ENCODE measurements at places on chromosomes 2 and 18.

- DNase-seq, result no peak
Observed at GRCh38 chr2:218065239-218066006, 3.6 kb upstream of the RUFY4 start.

GRCh38 chr2:11411768-11412448, 54.1 kb downstream of the E2F6 start:
- peak; percentile 63 for DNase-seq

GRCh38 chr2:154700136-154700535, 1.6 kb downstream of the KCNJ3 start:
- DNase-seq, result no peak

- no peak for DNase-seq
Observed at GRCh38 chr2:38141501-38141900, 65.5 kb upstream of the CYP1B1 start.

DNA sequence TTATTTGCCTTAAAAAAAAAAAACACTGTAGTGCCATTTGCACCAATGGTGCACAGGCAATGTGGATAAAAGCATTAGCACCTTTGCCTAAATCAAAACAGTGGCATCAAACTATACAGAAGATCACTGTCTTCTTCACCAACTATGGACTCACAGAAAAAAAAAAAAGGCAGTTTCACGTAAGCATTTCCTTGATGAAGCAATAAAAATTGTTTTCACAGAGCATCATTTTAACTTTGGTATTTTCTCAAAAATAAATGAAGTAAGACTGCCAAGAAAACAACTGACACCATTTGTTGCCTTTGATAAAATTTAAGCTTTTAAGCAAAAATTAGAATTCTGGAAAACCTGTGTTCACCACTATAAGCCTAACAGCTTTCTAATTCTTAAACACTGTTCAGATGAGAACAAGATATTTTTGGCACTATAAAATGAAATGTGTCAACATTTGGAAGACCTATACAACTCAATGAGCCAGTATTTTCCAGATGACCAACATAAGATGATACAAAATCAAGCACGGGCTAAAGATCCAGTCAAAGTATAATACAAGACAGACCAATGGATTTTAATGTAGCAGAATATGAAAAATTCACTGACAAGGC, 21.1 kb downstream of the METTL8 start:
- DNase-seq, result no peak

DNA sequence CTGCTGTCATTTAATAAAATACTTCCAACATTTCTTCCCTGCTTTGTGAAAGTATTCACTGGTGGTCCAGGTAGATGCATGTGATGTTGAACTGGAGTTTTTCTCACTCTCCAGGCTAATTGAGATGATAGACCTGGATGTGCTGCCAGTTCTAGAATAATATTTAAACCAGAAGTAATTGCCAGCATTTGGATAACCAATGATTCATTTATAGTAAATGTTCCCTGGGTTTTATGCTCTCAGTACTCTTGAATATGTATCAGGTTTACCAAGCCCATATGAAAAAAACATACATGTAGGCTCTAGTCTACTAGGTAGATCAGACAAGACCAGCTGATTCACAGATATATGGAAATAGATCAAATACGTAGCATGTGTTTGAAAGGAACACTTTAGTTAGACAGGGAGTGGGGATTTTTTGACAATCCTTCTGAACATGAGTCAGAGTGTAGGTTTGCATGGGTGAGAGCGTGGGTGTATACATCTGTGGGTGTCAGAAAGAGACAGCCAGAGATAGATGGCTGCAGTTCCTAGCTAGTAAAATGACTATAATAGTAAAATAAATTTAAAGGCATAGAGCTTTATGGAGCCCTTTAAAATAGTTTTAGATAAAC, 115.1 kb downstream of the NAB1 start:
- DNase-seq, result peak; percentile 57

DNA sequence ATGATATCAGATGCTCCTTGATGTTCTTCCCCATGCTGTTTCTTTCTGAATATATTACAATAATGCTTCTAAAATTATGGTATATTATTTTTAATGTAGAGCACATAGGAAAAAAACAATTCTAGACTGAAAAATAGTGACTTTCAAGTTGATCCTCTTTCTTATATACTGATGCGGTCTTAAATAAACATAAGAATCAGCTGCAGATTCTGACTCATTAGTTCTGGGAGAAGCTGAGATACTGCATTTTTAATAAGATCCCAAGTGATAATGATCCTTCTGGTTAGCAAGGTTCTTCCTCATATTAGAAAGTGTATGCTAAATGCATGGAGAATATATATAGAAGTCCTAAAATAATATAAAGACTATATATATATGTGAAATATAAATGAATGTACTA, 124.9 kb downstream of the XIRP2 start:
- DNase-seq, result peak; percentile 73

GRCh38 chr2:36539631-36540030, 58.3 kb downstream of the FEZ2 start:
- peak; percentile 78 for DNase-seq

GRCh38 chr18:2961821-2962220, 51.1 kb downstream of the LPIN2 start:
- DNase-seq, result peak; percentile 55

- no peak for DNase-seq
Observed at GRCh38 chr18:40687399-40687798, 1267.6 kb upstream of the PIK3C3 start.

DNA sequence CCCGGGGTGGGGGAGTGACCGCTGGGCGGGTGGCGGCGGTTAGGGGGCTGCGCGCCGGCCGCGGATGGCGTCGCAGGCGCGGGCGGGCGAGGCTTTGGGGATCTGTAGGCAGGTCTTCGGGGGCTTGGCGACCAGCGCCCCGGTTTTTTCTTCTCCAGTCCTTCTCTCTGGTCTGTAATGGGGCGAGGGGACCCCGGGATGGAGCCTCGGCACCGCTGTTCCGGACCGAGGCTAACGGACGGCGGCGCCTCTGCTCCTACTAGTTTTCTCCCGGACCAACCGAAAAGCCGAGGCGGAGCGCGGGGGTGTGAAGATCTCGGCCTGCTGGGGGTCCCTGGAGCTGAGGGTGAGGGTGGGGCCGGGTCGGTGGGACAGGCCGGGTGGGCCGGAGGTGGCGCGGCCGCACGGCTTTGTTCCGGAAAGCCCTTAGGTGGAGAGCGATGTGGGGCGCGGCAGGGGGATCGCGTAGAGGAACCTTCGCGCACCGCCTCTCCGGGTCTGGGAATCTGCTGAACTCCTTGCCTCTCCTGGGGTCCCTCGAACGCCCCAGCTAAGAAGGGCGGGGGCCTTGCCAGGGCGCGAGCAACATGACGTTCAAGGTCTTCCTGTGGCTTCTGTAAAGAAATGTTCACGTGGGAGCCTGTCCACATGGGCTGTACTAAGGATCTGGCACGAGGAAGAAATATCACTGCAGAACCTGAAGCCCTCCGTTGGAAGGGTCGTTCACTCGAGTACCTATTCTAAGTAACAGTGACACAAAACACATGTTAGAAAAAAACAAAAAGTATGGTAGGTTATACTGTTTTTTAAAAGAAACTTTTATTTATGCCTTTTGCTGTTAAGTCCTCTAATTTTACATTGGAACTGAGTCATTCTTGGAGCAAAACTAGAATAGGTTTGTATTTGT, 861 bp downstream of the SLC39A10 start:
- DNase-seq, result peak; percentile 87
